ENCODE measurements at places on chromosomes 2 and 18.

- DNase-seq, result no peak
These were observed 365.6 kb upstream of the TMEFF2 start for GRCh38 chr2:192560326-192560725.

GRCh38 chr2:164388511-164388910 lies 232.8 kb downstream of the GRB14 start:
- DNase-seq, result no peak

GRCh38 chr2:10413991-10414451 lies 34.1 kb downstream of the ODC1 start:
- DNase-seq, result no peak

DNA sequence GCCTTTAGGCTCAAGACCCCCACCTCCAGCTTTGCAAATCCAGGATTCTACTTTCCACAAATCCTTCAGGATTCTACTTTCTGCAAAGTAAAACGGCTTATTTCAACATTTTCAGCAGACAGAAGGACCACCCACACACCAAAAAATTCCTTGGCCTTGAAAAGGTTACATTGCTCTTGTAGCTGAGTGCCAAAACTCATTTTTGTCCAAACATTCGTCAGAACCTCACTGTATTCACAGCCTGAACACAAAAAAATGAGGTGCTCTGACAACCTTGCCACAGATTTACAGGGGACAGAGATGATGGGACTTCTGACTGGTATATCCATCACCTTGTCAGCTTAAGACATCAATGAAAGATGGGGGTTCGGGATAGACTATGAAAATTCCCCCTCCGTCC lies 63.0 kb upstream of the COX7A2L start:
- no peak for DNase-seq

Data from stimulated activated CD4-positive, alpha-beta T cell treated with anti-CD3 and anti-CD28 coated beads, TNF-alpha, amount 100 ng/mL, for 1 hour (primary cell).